ENCODE measurements at places on chromosomes 11 and 22.

DNA sequence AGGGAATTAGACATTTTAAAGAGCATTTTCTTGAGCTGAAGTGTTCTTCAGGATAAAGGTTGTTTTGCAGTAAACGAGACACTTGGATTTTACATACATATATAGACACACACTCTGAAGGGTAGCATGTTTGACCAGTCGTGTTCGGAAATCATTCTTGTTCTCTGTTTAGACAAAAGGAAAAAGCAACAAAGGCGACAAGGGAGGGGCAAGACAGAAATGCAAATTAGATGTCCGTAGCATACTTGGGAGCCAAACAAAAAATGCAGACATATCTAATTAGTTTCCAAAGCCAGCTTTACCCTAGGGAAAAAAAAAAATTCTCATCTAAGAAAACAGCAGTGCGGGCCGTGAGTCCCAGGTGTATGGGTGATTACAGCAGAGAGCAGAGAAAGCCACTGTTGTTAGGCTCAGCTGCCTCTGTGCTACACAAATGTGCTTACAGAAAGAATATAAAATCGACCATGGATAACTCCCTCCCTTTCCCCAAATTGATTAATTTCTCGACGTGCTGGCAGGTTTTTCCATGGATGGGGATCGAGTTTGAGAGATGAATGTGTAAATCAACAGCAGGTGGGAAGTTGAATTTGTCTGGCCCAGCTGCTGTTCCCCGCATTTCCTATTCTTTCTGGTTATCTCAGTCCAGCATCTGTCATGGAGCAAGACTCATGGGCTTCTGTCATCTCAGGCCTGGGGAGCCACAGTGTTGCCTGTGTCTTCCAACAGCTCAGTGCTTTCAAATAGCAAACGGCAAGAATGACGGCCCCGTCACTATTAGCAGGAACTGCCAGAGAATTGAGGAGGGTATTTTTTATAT is 176.5 kb upstream of the TTC12 start:
- no peak for DNase-seq

DNA sequence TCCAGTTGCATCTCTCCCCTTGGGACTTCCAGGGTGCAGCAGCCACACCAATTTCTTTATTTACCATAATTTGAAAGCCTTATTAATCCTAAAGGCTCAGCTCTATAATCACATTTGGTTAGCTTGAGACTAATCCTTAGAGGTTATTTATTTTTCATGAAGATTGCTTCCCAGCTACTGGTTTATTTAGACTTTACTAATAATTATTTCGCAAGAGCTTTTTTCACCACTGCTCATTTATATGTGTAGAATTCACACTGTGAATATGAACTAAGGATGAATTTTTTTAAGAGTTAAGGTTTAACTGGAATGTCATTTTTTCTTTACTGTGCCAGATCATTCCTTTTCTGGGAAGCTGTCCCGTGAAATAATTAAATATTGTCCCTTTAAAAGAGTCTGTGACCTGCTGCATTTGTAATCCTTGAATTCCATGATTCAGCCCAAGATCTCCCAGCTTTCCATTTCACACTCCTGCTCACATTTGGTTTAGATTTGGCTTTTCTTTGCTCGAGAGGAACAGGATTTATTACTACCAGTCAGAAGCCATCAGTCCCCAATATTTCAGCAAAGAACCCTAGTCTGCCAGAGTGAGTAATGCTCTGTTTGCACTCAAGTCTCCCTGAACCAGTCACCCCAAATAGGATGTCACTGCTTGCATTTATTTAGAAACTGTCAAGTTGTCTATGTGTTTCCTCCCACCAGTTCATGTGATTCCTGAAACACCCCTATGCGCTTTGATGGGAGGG is 4.4 kb upstream of the CD44 start:
- no peak for DNase-seq

DNA sequence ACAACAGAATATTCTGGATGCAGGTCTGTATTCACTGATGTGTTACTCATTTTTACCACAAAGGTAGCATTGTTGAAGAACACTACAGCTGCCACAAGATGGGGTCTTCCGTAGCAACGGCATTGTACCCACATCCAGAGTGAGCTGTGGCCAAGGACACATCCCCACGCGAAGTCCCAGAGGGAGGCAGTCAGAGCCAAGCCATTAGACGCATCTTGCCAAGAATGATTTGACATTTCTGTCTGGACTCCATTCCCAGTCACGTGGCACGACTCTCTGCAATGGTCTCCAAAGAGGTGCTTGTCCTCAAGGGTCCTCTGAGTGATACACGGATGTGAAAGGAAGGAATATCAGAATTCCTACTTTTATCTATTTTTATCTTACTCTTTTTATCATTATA is 15.5 kb downstream of the OPCML start:
- no peak for DNase-seq

DNA sequence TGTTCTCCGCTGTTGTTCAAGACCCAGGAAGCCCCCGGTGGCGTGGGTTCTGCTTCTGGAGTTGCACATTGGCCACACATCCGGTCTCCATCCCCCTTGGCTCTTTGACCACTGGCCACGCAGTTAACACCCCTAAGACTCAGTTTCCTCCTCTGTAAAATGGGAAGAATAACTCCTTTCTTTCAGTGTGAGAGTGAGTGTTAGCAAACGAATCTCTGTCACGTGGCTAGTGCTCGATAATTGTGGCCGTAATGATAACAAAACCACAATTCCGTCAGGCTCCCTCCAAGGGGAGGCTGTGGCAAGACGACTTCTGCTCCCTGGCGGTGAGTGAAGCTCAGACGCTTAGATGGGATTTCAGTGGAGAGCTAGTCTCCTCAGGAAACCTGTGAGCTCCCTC is 315.2 kb upstream of the B3GAT1 start:
- DNase-seq, result no peak

DNA sequence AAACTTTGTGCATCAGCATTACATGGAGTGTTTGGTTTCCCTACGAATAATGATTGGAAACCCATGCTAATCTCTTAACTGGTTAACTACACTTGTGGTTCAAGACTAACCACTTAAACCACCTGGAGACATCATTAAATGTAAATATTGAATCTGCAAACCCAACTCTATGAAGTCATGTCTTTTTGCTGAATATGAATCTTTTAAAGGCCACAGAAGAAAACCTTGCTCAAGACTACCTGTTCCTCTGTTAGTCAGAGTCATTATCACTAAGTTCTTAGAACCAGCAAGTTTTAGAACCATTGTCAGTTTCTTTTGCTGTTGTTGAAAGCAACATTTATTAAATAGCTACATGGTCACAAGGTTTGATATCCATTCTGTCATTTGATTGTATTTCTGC is 70.7 kb downstream of the SIK2 start:
- peak; percentile 12 for DNase-seq

- no peak for DNase-seq
Measured at GRCh38 chr11:15406851-15407351, 292.2 kb downstream of the INSC start.

GRCh38 chr11:94926698-94927237 is 46.6 kb downstream of the CWC15 start:
- DNase-seq, result no peak

DNA sequence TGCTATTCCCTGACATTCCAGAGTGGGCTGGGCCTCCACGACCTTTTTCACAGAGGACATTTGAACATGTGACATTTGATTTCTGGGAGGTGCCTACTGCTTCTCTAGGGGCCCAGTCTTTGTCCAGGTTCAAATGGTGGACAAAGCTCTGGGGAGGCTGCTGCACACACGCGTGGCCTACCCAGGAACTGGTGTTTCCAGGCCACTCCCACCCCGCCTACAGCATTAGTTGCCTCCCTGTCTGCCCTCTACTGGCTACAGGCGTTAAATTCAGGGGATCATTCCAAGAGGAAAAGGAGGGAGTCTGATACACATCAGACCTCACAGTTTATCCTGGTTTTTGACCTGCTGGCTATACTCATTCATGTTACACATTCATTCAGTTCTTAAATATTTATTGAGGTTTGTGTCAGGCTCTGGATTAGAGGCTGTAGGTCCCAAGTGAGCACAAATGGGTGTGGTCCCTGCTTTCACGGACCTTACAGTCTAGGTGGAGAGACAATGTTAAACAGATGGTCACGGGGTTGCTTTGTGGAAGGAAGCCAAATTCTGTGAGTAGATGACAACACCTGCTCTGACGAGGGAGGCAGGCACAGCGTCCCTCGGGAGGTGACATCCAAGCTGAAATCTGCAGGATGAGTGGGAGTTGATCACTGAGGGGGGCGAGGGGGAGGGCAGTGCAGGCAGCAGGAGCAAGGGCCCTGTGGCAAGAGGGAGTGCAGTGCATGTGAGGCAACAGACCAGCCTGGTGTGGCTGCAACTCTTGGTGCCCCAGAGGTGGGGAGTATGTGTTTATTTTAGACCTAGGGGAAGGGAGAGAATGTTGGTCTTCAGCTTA is 11.8 kb downstream of the TUB start:
- peak; percentile 51 for DNase-seq

- DNase-seq, result no peak
Measured at GRCh38 chr11:110908401-110909105, 196.3 kb upstream of the ARHGAP20 start.

GRCh38 chr11:33692013-33692504 is 8.6 kb downstream of the C11orf91 start:
- DNase-seq, result peak; percentile 52

DNA sequence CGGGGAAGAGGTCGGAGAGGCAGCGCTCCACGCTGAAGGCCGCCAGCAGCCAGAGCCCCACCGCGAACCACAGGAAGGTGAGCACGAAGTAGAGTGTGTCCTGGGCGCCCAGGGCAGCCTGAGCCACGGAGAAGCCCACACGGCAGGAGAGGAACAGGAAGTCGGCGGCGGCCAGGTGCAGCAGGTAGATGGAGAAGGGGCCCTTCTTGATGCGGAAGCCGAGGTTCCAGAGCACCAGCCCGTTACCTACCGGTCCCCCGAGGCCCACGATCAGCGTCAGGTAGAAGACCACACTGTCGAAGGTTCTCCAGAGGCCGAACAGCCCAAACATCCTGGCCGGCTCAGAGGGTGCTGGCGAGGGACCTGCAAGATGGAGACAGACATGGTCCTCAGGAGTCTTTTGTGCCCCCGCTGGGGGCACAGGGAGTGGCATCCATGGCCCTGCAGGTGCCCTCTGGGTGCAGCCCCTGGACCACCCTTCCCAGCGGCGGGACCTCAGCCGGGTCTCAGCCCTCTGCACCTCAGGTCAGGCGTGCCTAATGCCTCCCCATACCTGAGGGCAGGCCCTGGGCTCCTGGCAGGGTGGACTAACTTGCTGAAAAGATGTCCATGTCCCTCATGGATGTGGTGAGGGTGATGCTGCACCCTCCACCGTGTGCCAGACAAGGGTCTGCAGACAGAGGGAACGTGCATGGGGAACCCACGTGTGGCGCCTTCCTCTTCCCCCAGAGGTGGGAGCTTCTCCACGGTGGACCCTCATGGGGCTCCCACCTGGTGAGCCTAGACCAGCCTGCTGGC is at the start of gene MRGPRG:
MRGPRG (minus strand) TSS at position 331 of the 798 bp plus-strand sequence; CDS start at position 331, 0 bp downstream.
- no peak for DNase-seq

GRCh38 chr11:64341851-64342791 is 2.1 kb downstream of the CCDC88B start:
- DNase-seq, result peak; percentile 99

GRCh38 chr11:23404225-23405160 is 544.2 kb upstream of the CCDC179 start:
- no peak for DNase-seq

DNA sequence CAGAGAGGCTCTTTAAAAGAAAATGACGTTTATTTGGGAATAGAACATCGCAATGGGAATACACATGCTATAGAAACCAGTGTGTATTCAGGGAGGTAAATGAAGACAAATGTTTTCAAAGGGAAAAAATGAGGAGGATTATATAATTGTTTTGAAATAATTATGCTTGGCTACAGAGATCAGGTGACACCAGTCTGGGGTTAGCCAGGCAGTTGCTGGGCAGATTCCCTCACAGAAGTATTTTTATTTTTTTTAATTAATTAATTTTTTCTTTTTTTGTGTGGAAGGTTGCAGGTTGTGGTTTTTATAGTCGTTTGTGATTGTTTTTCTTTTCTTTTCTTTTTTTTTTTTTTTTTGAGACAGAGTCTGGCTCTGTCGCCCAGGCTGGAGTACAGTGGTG is 5.6 kb upstream of the STARD10 start:
- DNase-seq, result no peak

- DNase-seq, result no peak
Measured at GRCh38 chr11:83449338-83449913, 163.3 kb upstream of the CCDC90B start.

DNA sequence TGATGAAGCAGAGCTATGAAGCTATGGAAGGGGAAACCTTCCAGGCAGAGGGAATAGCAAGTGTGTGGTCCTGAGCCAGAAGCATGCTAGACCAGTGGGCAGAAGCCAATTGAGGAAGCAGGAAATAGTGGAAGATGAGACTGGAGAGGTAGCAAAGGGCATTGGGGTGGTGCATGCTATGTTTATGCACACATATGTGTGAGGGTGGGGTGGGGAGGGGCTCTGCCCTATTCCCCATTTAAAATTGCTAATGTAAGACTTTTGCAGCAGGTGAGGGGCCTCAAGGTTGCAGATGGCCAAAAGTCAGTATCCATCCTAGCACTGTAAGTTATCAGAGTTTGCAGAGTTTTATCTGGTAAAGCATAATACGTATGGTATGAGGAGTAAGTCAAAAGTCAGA is 626.6 kb upstream of the KIRREL3 start:
- DNase-seq, result no peak

GRCh38 chr11:78715639-78716311 is 141.1 kb upstream of the NARS2 start:
- peak; percentile 72 for DNase-seq

DNA sequence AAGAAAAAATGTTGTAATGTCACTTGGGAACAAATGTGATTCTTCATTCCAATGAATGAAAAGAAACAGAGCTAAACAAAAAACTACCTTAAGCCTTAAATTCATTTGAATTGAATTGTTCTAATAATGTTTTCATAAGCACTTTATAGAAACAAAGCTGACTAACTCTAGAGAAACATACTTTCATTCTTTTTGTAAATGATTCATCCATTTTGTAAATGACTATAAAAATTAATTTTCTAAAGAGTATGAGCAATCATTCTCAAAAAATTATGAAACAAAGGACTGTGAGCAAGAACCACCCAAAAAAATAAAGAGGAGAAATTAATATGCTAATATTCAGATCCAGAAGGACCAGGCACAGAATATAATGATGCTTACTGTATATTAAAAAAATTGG is 986.5 kb upstream of the CHORDC1 start:
- no peak for DNase-seq

Measured in T47D (cell line).